NCI-H774 (cell line): ENCODE measurements at places on chromosomes 7 and 10.

DNA sequence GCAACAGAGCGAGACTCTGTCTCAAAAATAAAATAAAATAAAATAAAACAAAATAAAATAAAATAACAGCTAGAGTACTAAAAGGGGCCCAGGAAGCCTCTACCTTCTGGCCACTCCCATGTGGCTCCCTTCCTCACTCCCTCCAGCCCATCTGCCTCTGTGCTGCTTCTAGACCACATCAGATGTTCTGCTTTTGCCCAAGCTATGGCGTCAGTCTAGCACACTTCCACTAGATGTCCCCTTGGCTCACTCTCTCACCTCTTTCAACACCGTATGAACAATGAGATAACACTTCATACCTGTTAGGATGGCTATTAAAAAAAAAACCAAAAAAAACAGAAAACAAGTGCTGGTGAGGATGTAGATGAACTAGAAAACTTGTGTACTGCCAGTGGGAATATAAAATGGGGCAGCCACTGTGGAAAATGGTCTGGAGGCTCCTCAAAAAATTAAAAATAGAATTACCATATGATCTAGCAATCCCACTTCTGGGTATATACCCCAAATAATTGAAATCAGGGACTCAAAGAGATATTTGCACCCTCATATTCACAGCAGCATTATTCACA is 132.3 kb downstream of the ARHGAP22 start:
- DNase-seq = no peak

GRCh38 chr10:48800007-48800675 is 115.5 kb downstream of the WDFY4 start:
- DNase-seq = no peak

- DNase-seq = no peak
Measured at GRCh38 chr7:37380831-37381230, 67.8 kb downstream of the ELMO1 start.

DNA sequence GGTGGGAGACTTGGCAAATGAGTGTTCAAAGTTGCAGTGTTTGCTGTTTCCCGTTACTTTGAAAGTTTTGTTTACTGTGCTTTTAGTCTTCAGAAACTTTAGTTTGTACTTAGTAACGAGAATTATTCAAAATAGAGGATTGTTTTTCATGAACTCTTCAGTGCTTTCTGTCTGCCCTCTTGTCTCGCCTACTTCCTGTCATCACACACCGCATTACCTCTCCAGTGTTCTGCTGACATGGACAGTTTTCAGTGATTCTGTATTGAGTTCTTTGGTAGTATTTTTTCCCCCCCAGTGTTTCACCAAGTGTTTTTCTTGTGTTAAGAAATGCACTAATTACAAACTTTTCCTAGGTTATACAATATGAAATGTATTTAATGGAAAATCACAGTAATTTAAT is 207.0 kb downstream of the MLLT10 start:
- no peak for DNase-seq

DNA sequence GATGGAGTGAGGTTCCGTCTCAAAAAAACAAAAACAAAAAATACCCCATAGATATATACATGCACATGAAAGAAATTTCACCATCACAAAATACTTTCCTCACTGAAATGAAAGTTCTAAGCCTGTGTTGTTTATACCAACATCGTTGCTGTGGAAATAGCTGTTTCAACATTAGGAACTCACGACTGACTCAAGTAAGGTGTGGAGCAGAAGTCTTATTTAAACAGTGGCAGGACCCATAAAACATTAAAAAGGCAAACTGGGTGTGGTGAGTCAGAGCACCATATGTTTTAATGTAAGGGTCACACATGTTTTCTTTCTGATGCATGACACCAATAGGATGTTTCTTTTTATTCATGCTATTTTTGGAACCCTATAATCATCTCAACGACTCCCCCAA is 48.3 kb downstream of the BAIAP2L1 start:
- no peak for DNase-seq

- DNase-seq = no peak
Measured at GRCh38 chr7:28815369-28815927, 142.7 kb downstream of the TRIL start.

- DNase-seq = no peak
Measured at GRCh38 chr10:76055963-76056362, 624.5 kb downstream of the LRMDA start.

DNA sequence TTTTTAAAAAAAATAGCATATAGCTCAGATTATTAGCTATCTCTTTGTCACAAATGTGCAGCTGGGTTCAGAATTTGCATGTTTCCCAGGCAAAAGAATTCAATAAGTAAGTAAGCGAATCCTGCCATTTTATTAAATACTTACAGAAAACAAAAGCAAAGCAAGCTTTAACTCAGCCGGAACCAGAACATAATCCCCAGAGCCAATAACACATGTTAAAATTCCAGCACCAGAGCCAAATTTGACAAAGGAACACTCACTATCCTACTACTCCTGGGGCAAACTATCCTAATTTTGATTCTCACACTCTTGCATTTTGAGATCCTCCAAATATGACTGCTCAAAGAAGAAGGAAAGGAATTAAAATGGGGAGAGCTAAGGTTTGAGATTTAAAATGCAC is 32.6 kb downstream of the LRRTM3 start:
- no peak for DNase-seq
